ENCODE measurements at places on chromosomes 5 and 9. TPM values are rescaled to one million over a fixed set of nuclear protein-coding genes. Genes with fewer than 3 reads are reported as not detected.

- no peak for DNase-seq
These were observed 18.7 kb downstream of the SPRY4 start for GRCh38 chr5:142306077-142306502.

GRCh38 chr5:150326707-150327106 is 24.0 kb upstream of the ARSI start:
- no peak for DNase-seq

- DNase-seq = no peak
These were observed 637.2 kb upstream of the ITGA1 start for GRCh38 chr5:52150501-52150900.

DNA sequence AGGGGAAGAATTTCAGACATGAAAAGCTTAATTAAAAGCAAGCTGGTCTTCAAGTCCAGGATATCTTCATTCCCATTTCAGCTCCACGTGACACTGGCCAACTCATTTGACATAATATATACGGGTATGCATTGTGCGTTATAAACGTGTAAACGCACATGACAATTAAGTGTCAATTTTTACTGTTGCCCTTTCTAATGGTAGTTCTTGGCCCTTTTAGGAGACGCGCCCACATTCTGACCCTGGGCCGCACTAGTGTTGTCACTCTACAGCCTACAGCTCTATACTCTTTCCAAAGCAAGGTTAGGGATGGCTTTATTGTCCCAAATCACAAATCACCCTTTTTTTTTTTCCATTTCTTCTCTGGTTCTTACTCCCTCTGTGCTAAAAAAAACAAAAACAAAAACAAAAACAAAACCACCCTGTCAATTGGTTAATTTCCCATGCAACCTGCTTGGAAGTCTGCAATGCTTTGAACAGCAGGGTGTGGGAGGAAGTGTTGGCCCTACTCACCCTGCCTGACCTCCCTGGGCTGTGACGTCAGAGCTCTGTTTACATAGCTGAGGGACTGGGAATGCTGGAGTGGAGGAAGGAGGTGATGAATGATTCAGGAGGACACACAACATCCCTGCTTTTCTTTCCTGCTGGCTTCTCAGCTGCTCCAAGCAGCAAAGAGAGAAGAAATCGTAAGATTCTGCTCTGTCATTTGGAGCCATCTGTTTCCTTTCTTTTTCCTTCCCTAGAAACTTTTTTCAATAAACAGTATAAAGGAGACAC is 19.3 kb downstream of the RFK start:
- DNase-seq = no peak

- no peak for DNase-seq
These were observed 527.5 kb upstream of the ST8SIA4 start for GRCh38 chr5:101430551-101430950.

- peak; percentile 57 for DNase-seq
These were observed 63.7 kb downstream of the MLLT3 start for GRCh38 chr9:20558566-20559016.

- DNase-seq = no peak
These were observed 11.7 kb upstream of the STING1 start for GRCh38 chr5:139494256-139494655.

- no peak for DNase-seq
These were observed 21.2 kb downstream of the FTMT start for GRCh38 chr5:121872856-121873255.

GRCh38 chr5:176175101-176175852 is 62.9 kb upstream of the SIMC1 start:
- no peak for DNase-seq

DNA sequence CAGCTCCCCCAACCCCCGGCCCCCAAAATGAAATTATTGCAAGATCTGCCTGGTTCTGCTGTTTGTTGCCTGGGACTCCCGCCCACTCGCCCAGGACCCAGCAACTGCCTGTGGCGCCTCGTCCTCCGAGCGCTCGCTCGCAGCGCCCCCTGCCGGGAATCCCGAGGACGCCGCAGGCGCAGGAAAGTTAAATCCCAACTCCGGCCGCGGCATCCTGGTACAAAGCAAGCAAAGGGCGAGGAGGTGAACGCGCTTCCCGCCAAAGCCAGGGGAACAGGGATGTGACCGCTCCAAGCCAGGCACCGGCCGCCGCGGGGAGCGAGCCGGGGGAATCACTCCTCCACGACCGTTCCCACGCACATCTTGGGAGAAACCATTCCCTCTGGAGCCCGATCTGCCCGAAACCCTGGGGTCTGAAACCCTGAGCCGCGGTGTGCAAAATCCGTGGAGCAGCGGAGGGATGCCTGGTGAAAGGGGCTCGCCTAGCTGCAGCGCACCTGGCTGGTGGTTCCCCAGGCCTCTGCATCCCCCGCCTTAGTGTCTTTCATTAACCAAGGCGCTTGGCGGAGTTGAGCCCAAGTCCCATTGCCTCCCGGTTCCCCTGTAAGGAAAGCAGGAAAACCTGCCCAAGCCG is 1.3 kb downstream of the SEMA5A start:
- DNase-seq = peak; percentile 53

DNA sequence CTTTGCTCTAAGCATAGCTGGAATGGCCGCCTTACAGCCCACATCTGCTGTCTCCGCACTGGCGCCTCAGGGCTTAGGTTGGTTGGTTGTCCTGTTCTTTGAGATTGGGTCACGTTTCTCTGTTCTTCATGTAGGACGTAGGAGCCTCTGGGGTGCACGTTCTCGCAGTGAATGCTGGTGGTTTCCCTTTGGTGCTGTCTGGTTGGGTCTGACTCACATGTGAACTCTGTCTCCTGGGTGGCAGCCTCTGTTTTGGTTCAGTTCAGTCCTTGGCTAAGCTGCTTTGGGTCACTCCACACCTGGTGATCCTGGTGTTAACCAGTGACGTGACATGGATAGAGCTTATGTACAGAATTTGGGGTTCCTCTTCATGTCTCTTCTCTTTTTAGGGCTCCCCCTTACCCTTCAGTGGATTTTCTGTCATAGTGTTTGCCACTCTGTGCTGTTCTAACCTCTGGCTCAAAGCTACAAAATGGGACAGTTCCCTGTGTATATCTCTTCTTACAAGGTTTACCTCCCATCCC is 12.6 kb upstream of the LPCAT1 start:
- DNase-seq = peak; percentile 88

GRCh38 chr5:122183098-122183787 is 53.9 kb downstream of the ZNF474 start:
- no peak for DNase-seq

- DNase-seq = no peak
These were observed 10.4 kb upstream of the ZBTB43 start for GRCh38 chr9:126794441-126794840.

- DNase-seq = peak; percentile 32
These were observed at the start of gene LRRC14B for GRCh38 chr5:191036-191948. Gene LRRC14B (plus strand): TSS chr5:191495. CDS start chr5:191539, 44 bp downstream.

Gene NIPAL4
- 0.29 TPM for total RNA-seq

Gene PCDHB11
- not detected for total RNA-seq

Gene UNC13B
- total RNA-seq = 1.3 TPM

Gene SLC6A19
- total RNA-seq = not detected

Gene HTR4
- total RNA-seq = not detected

Gene C8G
- 0.83 TPM for total RNA-seq

Gene C7
- total RNA-seq = not detected

Gene PCDHGB7
- total RNA-seq = not detected

Gene ANKRD34B
- total RNA-seq = not detected

Gene TAF1L
- total RNA-seq = not detected

Gene PPP3R2
- total RNA-seq = not detected

Gene POU4F3
- total RNA-seq = not detected

Data from activated CD8-positive, alpha-beta T cell treated with anti-CD3 and anti-CD28 coated beads for 36 hours (primary cell).